Right lobe of liver (tissue), 6 donors: ENCODE measurements at places on chromosomes 13 and 19. TPM values are rescaled to one million over a fixed set of nuclear protein-coding genes. Genes with fewer than 3 reads are reported as not detected.

DNA sequence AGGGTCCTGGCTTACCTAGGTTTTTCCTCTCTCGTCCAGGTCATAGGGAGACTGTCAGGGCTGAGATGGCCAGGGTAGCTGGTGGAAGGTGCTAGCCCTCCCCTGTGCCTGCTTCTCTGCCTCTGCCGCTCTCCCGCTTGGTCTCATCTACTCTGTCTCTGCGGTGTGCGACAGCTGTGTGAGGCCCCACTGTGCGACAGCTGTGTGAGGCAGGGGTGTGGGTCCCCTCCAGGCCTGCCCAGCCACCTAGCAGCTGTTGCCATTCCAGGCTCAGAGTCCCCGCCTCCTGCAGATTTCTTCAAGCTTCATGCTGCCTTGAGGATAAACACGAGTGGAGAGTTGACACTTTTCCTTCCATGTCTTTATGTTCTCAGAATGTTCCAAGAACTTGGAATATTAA lies 53.0 kb downstream of the ARHGEF7 start:
- DNase-seq, result no peak

The C1QTNF9 gene
- 0.18 TPM for total RNA-seq

The PLPP2 gene
- total RNA-seq, result 1.2 TPM

- DNase-seq, result no peak
Measured at GRCh38 chr13:80529734-80530133, 188.8 kb upstream of the SPRY2 start.

- DNase-seq, result no peak
Measured at GRCh38 chr13:60118696-60119400, 44.9 kb downstream of the DIAPH3 start.

GRCh38 chr19:1516395-1516753 lies 3.6 kb upstream of the ADAMTSL5 start:
- DNase-seq, result no peak

- DNase-seq, result no peak
Measured at GRCh38 chr13:78569029-78569428, 34.3 kb downstream of the POU4F1 start.

DNA sequence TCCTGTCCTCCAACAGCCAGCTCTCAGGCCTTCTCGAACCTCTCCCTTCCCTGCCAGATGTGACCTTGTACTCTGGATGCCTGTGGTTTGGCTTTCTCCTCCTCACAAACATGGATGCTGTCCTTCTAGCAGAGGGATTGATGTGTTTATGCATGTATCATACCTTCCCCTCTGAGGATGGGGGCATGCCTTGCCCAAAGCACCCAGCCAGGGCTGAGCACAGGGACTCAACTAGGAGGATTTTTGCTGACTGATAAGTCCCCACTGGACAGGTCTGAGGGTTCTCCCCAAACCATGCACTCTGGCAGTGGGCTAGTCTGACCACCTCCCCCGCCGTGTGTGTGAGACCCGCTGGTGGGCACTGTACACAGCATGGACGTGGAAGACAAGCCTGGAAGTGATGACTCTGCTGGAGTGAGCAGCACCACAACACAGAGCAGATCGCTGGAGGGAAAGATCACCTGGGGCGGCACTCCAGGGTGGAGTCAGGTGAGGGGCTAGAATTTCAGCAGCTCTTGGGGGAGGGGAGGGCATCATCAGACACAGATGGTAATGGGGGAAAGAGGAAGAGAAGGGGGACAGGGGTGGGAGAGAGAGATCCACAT lies 360.3 kb upstream of the ZNF507 start:
- DNase-seq, result no peak

GRCh38 chr13:51495316-51495715 lies 42.5 kb upstream of the INTS6 start:
- DNase-seq, result no peak

- no peak for DNase-seq
Measured at GRCh38 chr13:105611424-105611823, 924.0 kb downstream of the EFNB2 start.

The DMPK gene
- total RNA-seq, result 4.5 TPM

- DNase-seq, result no peak
Measured at GRCh38 chr19:31166206-31166605, 183.0 kb downstream of the TSHZ3 start.

GRCh38 chr13:39446865-39447264 lies 156.1 kb downstream of the LHFPL6 start:
- no peak for DNase-seq

GRCh38 chr19:3192228-3192635 lies 6.5 kb downstream of the NCLN start:
- no peak for DNase-seq

The CRB3 gene
- total RNA-seq, result 54.9 TPM

GRCh38 chr13:57734306-57734705 lies 102.8 kb downstream of the PCDH17 start:
- no peak for DNase-seq

The ZNF763 gene
- 0.73 TPM for total RNA-seq

- DNase-seq, result peak; percentile 86
Measured at GRCh38 chr19:8054169-8054568, 1.6 kb downstream of the CCL25 start.

DNA sequence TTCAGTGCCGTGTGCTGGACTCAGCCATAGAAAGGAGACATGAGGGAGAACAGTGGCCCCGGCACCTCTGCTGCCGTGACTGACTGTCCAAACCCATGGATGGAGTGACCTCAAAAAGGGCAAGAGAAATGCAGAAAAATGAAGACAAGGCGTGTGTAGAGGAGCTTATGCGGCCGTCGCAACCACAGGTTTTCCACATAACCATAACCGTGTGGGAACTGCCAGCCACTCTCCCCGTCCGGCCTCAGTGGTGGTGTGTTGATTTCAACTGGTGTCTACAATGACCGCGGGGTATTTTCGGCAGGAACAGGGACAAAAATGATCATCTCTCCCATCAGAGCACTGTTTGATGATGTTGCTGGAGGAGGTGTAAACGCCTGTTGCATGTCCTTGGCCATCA lies 42.9 kb upstream of the F7 start:
- DNase-seq, result no peak

The MBD3L3 gene
- total RNA-seq, result not detected

The ALKBH7 gene
- 66.6 TPM for total RNA-seq

DNA sequence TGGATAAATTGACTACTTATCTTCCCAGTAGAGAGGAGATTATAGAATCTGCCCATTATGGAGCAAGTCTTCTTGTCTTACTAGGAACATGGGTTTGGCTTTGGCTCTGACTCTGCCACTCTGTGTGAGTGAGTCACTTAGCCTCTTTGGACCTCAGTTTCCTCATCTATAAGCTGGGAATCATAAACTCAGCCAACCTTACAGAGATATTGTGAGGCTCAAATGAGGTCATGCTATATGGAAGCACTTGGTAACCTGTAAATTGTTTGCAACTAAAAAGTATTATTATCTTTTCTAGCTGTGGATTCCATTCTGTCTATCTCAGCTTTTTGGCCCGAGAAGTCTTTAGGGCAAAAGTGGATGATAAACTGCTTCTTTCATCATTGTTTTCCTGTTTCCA lies 186.8 kb upstream of the TSC22D1 start:
- no peak for DNase-seq

- DNase-seq, result no peak
Measured at GRCh38 chr13:21898945-21899344, 228.1 kb downstream of the FGF9 start.

GRCh38 chr13:113666329-113666670 lies 719 bp upstream of the GRK1 start:
- DNase-seq, result no peak

GRCh38 chr19:5058521-5059212 lies 89.8 kb downstream of the KDM4B start:
- no peak for DNase-seq

DNA sequence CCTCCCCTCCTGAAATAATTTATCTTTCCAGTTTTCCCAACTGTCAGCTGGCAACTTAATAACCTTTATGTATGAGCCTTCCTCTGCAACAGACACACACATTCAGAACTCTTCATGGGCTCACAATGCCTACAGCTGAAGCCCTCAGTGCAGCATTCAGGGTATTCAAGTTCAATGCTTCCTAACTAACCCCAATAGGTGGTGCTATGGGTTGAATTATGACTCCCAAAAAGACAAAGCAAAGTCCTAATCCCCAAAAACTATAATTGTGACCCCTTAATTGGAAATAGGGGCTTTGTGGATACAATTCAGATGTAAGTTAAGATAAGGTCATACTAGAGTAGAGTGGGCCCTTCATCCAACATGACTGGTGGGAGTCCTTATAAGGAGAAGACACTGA lies 202.2 kb downstream of the SUCLA2 start:
- DNase-seq, result no peak

DNA sequence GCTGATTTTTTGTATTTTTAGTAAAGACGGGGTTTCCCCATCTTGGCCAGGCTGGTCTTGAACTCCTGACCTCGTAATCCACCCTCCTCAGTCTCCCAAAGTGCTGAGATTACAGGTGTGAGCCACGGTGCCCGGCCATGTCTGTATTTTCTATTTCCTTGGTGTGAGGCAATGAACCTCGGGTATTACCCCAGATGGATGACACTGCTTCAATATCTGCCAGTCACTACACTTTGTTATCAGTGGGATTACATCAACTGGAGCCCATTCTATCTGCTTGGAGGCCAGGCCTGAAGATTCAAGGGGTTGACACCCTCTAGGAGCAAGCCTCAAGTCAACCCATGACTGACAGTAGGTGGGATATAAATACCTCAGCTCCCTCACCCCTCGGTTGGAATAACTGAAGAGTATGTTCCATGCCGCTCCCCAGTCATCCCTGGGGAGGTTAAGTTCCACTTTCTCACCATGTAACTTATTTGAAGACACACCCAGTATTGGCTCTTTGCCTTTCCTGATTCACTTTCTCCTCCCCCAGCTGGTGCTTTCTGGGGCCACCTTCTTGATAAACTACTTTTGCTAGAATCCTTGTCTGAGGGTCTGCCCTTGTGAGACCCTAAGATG lies 992 bp upstream of the ADGRE1 start:
- no peak for DNase-seq

- DNase-seq, result no peak
Measured at GRCh38 chr19:31174948-31175347, 174.3 kb downstream of the TSHZ3 start.

DNA sequence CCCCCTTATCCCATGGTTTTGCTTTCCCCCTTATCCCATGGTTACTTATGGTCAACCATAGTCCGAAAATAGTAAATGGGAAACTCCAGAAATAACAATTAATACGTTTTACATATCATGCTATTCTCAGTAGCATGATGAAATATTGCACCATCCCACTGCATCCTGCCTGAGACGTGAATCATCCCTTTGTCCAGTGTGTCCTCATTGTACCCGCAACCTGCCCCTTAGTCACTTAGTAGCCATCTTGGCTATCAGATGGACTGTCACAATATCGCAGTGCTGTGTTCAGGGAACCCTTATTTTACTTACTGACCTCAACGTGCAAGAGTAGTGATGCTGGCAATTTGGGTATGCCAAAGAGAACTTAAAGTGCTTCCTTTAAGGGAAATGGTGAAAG lies 10.5 kb upstream of the NBEA start:
- DNase-seq, result no peak

The COX6B1 gene
- total RNA-seq, result 697 TPM

The CFD gene
- 8.0 TPM for total RNA-seq

The GFY gene
- total RNA-seq, result not detected

The ZNF225 gene
- 2.1 TPM for total RNA-seq

GRCh38 chr13:113252516-113253095 lies 43.2 kb downstream of the CUL4A start:
- no peak for DNase-seq

The KLK1 gene
- not detected for total RNA-seq

GRCh38 chr19:48745208-48745995 lies 1.3 kb downstream of the IZUMO1 start:
- DNase-seq, result no peak

GRCh38 chr19:39671739-39672363 lies 16.1 kb downstream of the LGALS16 start:
- no peak for DNase-seq

GRCh38 chr13:68160466-68160865 lies 930.3 kb upstream of the PCDH9 start:
- DNase-seq, result no peak

DNA sequence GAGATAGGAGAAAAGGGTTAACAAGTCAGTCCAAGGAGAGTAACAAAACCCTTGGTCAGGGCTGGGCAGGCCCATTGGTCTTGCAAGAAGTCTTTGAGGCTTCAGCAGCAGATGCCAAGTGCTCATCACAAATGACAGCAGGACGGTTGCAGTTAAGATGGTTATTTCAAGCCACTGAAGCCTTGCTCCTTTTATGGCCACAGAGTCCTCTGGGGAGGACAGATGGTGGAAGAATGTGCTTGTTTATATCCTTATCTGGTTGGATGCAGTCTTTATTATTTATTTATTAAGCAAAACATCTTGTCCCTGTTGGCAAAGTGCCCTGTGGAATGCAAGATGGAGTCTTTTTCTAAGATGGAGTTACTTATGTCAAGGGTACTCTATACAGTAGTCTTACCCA lies 19.2 kb upstream of the ZNF331 start:
- DNase-seq, result no peak

DNA sequence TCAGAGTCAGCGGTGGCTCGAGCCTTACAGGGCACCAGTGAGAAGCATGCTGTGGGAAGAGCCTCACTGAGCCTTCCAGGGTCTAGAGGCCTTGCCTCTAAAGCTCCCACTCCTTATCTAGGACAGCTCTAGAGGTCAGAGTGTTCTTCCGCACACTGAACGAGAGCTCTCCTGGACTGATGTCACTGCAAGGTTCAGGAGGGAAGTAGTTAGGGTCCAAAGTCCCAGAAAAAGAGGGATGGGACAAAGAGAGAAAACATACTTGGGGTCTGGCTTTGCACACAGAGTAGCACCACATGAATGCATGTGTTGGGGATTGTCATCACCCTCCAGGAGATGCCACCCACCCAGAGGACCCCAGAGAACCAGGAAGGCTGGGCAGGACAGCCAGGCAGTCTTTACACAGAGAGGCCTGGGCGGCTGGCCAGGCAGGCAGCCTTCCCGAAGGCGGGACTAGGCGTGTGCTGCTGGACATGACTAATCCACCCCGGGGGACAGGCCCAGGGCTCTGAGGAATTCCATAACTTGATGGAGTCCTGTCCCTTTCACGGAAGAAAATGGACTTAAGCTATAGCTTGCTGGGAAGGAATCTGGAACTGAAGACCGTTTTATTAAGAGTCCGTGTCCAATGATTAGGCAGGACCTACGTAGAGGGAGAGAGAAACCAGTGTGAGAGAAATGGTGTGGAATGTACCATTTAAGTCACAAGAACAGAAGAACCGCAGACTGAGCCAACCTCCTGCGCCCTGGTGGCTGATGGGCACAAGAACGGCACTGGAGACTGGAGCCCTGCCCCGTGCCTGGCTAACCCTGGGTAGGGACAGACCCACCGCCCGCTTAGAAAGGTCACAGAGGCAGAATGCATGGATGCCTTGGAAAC lies 16.6 kb upstream of the EPHX3 start:
- peak; percentile 71 for DNase-seq

The CACNA1A gene
- total RNA-seq, result 0.11 TPM

- no peak for DNase-seq
Measured at GRCh38 chr19:6610934-6611852, 20.2 kb upstream of the CD70 start.
